ENCODE measurements at places on chromosomes 7 and 10.

DNA sequence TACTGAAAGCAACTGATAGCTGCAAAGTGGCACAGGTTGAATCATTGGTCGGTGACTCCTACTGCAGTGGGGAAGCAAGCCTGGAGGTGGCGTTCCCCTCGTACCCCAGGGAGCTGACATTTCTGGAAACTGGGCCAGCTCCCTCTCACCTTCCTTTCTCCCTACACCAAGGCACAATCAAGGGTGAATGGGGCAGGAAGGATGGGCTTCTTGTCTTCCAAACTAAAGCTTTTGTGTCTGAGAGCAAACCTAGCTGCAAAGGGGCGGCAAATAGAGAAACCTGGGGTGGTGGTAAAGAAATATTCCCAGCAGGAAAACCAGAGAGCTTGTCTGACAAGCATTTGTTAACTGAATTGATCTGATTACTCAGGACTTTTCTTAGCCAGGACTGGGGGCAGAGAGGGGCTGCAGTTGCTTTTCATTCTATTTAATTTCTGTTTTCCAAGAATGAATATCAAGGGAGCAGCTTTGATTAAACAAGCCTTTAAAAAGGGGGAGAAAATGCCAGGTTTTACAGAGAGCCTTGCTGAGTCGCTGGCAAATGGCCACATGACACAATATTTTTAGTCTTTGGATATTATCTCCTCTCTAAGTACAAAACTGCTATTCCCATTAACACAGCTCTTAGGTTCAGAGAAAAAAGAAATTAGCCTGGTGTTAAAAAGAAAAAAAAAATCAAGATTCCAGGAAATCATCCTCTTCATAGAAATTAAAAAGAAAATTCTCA, 27.8 kb downstream of the CDHR3 start:
- no peak for DNase-seq

DNA sequence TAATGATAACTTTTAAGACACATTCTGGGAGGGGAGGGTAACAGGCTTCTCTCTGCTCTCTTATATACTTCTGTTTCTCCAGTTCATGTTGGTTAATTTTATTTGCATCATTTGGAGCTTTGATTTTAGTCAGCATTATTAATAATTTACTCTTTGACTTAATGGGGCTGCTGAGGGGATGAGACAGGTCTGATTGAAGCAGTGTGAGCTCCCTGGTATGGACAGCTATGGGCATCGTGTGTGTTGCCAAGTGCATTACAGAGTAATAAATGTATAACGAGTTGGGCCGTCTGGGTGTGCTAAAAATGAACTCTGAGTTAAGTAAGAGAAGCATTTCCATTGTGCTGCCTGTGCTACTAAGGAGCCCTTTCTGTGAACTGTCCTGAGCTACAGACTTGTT, 31.7 kb upstream of the IKZF1 start:
- no peak for DNase-seq

DNA sequence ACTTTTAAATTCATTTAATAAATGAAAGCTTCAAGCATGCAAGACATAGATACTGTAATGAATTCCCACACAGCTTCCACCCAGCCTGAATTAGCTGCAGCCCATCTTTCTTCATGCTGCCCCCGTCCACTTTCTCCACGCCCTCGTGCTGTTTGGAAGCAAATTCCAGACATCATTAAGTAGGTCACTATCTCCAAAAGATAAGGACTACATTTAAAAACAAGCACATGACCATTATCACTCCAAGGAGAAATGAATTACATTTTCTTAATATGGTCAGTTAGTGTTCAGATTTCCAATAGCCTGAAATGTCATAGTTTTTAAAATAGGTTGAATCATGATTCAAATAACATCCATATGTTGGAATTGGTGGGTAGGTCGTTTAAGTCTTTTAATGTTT, 24.3 kb downstream of the LMTK2 start:
- no peak for DNase-seq

DNA sequence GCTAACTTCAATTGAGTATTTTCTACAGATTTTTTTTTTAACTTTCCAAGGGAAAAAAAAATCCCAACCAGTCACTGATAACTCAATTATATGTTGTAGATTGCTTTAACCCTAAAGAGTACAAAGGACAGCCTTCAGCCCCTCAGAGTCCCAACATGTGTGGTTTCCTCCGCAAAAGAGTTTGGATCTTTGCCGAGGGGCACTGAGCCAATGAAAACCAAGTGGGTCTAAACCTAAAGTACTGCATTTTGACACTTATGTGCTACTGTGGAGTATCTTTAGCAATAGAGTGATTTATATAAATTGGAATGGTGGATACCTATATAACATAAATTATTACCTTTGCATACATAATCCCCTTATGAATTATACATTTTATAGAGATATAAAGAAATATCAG, 91.5 kb downstream of the SEMA3D start:
- DNase-seq = no peak

- no peak for DNase-seq
These were observed 84.6 kb upstream of the CACUL1 start for GRCh38 chr10:118839348-118839747.

DNA sequence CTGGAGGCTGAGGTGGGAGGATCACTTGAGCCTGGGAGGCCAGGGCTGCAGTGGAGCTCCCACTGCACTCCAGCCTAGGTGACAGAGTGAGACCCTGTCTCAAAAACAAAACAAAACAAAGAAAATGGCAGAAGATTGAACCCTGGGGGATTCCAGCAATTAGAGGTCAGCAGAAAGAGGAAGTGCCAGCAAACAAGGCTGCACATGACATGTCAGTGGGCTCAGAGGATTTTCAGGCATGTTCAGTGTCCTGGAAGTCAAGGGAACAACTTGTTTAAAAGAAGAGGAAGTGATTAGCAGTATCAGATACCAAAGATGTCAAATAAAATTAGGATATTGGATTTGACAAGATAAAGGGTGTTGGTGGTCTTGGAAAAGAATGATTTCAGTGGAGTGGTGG, 32.3 kb downstream of the RAB18 start:
- DNase-seq = no peak

- no peak for DNase-seq
These were observed 1.3 kb upstream of the MUC12 start for GRCh38 chr7:100968031-100968430.

DNA sequence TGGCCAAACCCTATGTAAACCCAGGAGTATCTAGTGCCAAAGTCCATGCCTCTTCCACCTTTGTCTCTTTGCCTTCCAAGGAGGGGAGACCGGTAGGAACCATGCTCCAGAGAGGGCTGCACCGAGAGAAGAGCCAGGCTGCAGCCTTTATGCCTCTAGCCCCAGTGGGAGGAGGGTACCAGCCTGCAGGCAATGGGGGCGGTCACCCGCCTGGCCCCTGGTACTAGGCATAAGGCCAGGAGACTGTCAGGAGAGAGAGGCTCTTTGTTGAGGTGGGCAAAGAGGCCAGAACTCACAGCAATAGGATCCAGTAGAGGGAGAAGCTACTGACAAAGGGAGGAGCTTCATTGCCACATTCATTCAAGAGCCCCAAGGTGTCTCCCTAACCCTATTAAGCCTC, 146.6 kb upstream of the PDE1C start:
- DNase-seq = no peak

DNA sequence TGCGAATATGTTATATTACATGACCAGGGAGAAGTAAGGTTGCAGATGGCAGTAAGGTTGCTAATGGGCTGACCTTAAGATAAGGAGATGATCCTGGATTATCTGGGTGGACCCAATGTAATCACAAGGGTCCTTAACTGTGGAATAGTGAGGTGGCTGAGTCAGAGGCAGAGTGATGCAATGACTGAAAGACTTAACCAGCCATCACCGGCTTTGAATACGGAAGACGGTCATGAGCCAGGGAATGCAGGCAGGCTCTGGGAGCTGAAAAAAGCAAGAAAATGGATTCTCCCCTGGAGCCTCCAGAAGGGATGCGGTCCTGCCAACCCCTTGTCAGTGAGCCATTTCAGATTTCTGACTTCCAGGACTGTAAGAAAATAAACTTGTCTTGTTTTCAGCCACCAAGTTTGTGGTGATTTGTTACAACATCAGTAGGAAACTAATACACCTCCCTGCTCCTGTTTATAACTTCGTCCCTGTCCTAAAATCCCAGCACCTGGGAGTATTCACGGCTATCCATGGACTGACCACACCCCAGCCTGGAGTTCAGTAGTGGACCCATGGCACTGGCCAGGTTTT, 4.6 kb upstream of the C10orf95 start:
- DNase-seq = peak; percentile 90

DNA sequence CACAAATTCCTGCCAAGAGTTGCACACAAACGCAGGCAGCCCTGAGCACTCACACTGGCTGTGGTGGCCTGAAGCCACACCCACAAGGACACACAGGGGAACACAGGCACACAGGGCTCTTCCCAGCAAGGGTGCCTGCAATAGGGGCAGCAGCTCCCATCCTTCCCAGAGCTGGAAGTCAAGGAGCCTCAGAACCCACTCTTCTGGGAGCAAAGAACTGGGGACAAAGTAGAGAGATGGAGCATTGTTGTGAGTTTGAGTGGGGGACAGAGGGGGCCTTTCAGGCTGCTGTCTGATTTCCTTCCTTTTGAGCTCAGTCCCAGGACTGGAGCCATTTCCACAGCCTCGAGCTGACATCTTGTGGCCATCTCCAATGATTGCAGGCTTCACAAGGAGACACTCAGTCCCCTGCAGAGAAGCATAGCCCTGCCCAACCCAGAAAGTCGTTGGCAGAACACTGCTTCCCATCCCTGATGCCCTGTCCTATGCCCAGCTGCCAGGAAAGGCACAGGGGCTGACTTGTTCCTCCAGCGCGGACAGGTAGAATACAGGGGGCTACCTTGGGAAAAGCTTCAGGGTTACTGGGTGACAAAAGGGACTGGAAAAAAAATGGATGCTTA, 34.4 kb upstream of the SLF2 start:
- DNase-seq = peak; percentile 58

- DNase-seq = no peak
These were observed 20.8 kb upstream of the PTF1A start for GRCh38 chr10:23171232-23171876.

DNA sequence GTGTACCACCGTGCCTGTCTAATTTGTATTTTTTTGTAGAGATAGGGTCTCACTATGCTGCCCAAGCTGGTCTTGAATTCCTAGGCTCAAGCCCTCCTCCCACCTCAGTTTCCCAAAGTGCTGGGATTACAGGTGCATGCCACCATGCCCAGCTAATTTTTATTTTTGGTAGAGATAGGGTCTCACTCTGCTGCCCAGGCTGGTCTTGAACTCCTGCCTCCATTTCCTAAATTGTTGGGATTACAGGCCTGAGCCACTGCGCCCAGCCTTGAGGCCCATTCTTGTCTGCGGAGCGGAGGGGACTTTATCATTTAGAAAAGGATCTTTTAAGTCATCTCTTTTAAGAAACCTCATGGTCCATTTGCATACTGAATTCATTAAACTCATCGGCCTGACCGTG, 221.4 kb upstream of the SH2B2 start:
- no peak for DNase-seq

DNA sequence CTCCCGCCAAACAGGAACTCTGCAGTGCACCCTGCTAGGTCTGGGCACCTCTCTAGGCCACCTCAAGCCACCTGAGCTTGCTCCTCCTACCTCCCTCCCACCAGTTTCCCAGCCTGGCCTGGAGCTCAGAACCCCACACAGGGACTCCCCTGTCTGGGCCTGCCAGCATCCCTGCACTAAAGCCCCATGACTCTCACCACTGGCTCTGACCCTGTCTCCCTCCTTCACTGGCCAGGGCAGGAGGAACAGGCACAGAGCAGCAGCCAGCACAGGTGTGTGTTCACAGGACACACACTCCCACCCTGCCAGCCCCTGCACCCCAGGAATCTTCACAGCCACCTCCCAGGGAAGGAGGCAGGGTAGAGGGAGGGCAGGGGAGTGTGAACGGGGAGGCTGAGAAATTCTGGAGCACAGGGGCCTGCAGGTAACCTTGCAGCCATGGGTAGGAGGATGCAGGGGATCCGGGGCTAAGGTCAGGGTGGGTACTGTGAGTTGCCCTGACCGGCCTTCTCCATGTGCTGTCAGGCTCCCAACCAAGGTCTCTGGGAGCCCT, 13.9 kb upstream of the ANTXRL start:
- DNase-seq = no peak

GRCh38 chr10:60433684-60434083, 44.0 kb upstream of the ANK3 start:
- peak; percentile 84 for DNase-seq

- no peak for DNase-seq
These were observed 179.9 kb upstream of the NPVF start for GRCh38 chr7:25408012-25408687.

- no peak for DNase-seq
These were observed 39.9 kb downstream of the AVL9 start for GRCh38 chr7:32535162-32535702.

GRCh38 chr10:132113206-132113605, 47.5 kb downstream of the JAKMIP3 start:
- no peak for DNase-seq

GRCh38 chr7:157008206-157009169, 2.0 kb downstream of the MNX1 start:
- DNase-seq = no peak

- peak; percentile 25 for DNase-seq
These were observed 701.4 kb downstream of the SUGCT start for GRCh38 chr7:40836218-40836617.

GRCh38 chr7:130966246-130967009, 232.4 kb upstream of the KLF14 start:
- DNase-seq = peak; percentile 51

DNA sequence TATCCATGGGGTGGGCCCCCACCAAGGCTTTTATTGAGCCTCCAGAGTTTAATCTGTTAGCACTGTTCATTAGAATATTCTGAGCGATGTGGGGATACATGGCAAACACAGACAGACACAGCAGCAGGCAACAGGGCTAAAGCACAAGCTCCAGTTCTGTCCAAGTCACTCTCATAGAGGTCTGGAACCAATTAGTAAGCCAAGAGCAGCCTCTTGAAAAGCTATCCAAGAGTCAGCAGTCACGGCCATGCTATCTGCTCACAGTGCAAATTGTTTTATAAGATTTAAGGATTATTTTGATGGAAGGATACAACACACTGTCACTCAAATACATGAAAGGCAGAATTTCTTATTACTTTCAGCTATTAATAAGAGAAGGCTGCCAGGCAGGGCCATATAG, 86.4 kb upstream of the DGKB start:
- no peak for DNase-seq

GRCh38 chr7:55019691-55020465, 1.1 kb downstream of the EGFR start:
- peak; percentile 28 for DNase-seq

GRCh38 chr7:37215290-37215923, 233.3 kb downstream of the ELMO1 start:
- DNase-seq = no peak

- peak; percentile 67 for DNase-seq
These were observed 26.1 kb upstream of the CCNJ start for GRCh38 chr10:96017191-96017687.

Data from HCEC 1CT (cell line).